Stimulated activated CD4-positive, alpha-beta T cell treated with anti-CD3 and anti-CD28 coated beads, Interleukin-1b, Interleukin-23, amount 100 ng/mL, for 4 hours (primary cell): ENCODE measurements at places on chromosomes 4 and X.

GRCh38 chr4:14853176-14853943 is 148.9 kb upstream of the CPEB2 start:
- no peak for DNase-seq

- DNase-seq, result no peak
Observed at GRCh38 chr4:23882976-23883531, 6.8 kb downstream of the PPARGC1A start.

- DNase-seq, result no peak
Observed at GRCh38 chrX:74346088-74346487, 42.1 kb downstream of the ZCCHC13 start.

DNA sequence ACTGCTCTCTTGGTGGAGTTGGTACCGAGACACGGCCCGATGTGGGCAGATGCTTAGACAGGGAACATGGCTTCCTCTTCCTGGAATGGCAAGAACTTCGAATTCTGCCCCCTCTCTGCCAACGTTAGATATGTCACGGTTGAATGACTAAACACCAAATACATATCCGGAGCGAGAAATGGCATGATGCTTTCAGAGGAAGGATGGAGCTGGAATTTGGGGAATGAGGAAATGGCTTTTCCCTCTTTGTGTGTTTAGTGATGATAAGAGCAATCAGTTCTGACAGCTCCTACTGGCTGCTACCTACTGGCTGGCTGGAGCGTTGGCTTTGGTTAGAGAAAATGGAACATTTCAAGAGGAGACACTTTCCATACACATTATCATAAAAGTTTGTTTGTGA is 140.0 kb downstream of the DHRSX start:
- no peak for DNase-seq

GRCh38 chr4:140777894-140778293 is 21.7 kb upstream of the TBC1D9 start:
- DNase-seq, result no peak

DNA sequence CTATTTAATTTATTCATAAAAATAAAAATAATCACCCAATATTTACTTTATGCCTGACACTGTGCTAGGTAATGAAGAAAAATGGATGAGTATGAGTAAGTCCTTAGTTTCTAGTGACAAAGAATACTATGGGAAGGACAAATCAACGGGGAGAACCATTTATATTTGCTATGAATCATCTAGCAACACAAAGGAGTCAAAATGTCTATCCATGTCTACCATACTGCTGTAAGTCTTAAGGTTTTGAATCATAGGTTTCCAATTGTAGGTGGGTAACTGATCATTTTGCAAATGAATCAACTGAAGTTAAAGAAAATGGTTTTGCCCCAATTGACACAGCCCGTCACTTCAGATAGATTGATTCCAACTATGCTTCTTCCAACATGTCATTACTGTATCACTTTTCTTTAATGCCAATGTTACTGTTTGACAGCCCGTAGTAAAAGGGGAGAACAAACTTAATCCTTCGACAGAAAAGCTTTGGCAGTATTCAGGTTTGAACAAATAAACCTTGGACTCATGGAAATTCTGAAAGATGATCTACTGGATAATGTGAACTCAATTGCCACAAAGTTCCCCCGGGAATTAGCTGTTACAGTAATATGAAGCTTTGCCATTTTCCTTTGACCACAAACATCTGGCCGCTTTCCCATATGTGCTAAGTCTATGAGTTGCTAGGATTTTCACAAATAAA is 3.2 kb downstream of the TDO2 start:
- DNase-seq, result no peak

GRCh38 chr4:48205107-48205506 is 64.5 kb downstream of the TEC start:
- no peak for DNase-seq

GRCh38 chrX:53595266-53595810 is 91.2 kb downstream of the HUWE1 start:
- DNase-seq, result no peak

DNA sequence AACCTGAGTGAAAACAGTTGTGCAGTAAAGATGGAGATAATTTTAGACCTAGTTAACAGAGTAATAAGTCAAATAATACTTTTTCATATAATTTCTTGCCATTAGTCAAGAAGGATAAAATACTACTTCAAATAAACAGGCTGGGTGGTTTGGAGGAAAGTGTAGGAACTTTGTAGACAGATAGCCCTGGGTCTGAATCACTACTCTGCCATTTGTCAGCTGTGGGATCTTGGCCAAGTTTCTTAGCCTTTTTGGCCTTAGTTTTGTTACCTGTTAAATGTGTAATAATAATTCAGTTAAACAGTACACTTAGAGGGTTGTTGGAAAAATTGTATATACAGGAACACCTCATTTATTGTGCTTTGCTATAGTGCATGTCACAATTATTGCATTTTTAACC is 163.7 kb downstream of the NPNT start:
- no peak for DNase-seq

GRCh38 chrX:69228732-69229131 is 63.5 kb upstream of the PJA1 start:
- DNase-seq, result no peak

DNA sequence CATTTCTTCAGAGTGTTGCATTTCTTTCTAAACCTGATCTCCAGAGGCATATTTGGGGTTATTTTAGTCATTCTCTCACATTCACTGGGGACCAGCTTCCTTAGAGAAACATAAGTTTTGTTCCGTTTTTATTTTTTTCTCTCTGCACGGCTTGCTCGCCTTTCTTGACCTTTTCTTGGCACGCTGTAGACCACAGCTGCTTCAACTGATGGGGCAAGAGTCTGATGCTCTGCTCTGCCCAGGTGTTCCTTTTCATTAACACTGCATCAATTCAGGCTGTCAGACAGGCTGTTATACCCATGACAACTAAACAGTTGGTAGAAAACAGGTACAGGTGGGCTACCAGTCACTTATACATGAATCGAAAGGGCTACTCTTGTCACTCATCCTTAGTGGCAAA is 682.2 kb upstream of the DIAPH2 start:
- DNase-seq, result no peak

DNA sequence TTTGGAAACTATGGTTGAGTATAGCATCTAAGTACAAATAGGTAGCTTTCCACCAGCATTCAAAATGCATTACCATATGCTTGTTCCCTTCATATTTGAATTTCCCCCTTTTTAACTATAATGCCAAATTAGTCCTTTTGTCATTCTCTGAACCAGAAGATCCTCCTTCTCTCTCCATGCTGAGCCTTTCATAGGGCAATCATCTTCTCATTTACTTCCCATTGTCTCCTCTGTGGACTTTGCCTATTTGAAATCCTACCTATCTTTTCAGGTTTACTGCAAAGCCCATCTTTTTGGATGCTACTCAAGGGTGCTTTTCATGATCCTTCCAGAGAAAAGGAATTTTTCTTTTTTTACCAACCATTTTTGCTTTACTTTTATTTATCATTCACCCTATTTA is 54.7 kb downstream of the DKK2 start:
- no peak for DNase-seq

DNA sequence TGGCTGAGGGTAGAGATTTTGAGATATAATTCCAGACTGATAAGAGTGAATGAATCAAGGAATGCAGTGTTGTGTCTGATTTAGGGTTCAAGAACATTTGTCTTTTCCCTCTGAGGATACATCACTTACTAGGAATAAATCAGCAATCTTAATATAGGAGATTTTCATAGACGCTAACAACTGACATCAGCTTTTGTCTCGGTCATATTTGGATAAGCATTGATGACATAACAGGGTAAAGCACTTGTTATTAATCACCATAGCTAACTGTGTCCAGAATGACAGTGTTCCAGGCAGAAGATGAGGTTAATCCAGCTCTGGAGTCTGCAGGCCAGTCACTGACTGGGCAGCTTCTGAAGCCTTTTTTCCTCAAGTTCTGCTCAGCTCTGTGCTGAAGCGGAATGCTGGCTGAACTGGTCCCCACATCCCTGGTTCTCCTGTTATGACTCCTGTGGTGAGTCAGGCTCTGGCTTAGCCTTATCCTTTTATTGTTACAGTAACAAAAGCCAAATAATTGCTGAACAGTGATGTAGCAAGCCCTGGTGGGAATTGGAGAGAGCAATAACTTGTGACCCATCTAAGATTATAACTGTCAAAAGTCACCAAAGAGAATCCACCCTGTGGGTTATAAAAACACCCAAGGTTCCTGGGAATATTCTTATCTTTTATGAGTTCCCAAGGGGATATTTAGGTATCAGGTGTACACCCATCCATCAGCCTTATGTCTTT is 41.8 kb downstream of the FNIP2 start:
- DNase-seq, result no peak

- DNase-seq, result no peak
Observed at GRCh38 chrX:136941396-136942337, 61.1 kb upstream of the RBMX start.

- no peak for DNase-seq
Observed at GRCh38 chrX:68889249-68889648, 60.4 kb downstream of the EFNB1 start.

- no peak for DNase-seq
Observed at GRCh38 chr4:130808492-130808891, 1712.5 kb downstream of the C4orf33 start.

- DNase-seq, result no peak
Observed at GRCh38 chr4:18082236-18082635, 60.7 kb upstream of the LCORL start.

GRCh38 chr4:81380437-81380836 is 91.3 kb downstream of the RASGEF1B start:
- DNase-seq, result no peak

DNA sequence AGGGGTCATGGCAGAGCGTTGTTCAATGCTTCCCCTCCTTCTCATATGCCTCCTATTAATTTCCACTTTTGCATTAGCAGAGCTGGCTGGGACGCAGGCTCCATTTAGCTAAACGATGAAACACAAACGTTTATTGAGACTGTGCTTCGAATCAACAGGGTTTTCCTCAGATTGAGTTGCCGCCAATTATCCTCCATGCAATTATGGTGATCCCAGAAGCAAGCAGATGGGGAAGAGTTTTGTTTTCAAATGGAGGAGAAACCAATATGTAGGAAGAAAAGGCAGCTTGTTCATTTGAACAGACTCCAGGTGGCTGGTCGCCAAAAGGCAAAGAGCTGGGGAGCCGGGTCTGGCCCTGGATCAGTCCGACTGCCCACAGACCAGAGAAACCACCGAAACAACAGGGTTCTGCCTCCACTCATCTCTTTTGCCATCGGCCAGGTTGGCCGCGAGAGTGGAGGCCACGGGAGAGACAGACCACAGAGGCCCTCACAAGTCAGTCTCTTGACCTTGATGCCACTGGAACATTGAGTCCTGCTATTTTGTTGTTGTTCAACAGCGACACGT is 184.8 kb downstream of the GBA3 start:
- DNase-seq, result no peak

GRCh38 chrX:150062292-150063137 is 124.2 kb upstream of the EOLA2 start:
- no peak for DNase-seq

DNA sequence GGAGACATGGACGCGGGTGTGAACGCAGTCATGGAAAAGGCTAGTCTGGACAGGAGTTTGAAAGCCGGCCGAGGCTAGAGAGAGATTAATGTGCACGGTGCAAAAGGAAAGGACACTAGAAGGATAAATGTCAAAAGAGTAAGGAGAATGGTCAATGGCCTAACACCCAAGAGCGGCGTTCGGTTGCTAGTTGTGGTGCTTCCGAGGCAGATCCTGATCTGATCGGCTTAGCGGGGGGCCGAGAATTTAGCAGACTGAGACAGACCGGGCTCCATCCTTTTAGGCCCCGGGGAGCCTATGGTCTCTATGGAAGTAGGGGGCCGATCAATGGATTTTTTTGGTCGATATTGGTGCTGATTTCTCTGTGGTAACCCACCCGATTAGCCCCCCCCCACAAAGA is 6.9 kb downstream of the GAGE10 start:
- DNase-seq, result no peak

DNA sequence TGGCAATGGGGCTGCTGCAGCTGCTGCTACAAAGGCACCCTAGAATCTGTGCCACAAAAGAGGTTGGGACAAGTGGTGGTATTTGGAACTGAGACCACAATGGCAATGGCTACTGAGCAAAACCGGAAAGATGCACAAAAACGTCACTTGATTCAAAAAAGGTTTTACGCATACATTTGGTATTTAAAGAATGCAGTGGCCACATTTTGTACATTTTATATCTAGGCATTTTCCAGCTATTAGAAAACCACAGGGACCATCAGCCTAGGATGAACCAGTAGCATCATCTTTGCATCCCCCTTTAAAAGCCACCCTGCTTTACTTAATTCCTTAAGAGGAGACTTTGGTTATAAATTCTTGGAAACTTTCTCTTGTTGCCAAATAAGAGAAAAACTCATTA is 104.8 kb upstream of the CXCL13 start:
- no peak for DNase-seq

DNA sequence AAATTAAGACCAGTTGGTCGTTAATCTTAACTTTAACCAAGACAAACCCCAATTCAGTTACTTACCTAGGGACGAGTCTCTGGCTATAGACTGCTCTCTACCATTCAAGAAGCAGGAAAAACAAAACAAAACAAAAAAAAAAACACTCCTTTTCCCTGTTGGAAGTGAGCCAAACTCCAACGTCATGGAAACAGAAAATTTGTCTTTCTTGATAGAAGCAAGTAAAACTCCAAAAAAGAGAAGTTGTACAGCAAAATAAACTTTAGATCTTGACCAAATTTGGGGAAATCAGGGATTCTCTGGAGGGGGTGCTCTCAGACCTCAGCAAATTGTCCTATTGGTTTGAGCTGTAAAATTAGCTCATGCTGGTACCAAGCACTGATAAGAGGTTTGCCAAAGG is 3.7 kb downstream of the CNGA1 start:
- DNase-seq, result no peak

DNA sequence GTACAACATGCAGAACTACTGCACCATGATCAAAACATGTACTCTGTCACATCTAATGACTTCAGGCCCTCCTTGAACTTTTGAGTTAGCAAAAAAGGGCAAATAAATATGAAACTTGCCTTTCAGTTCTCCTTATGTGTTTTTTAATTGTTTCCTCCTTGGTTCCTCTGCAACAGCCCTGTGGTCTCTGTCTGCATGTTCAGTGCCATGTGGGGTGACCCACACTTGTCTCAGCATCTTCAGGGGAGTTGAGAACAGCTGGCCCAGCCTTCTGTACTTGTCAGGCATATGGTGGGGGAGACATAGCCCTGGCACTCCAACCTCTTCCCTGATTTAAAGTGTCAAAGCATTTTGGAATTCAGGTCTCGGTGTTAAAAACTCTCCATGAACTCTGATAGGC is 188.0 kb upstream of the PGRMC2 start:
- no peak for DNase-seq

GRCh38 chrX:13716905-13717304 is 17.5 kb downstream of the TRAPPC2 start:
- no peak for DNase-seq

GRCh38 chrX:153623310-153624029 is 23.5 kb upstream of the DUSP9 start:
- no peak for DNase-seq

GRCh38 chrX:153933748-153934147 is 1.1 kb downstream of the NAA10 start:
- DNase-seq, result no peak

GRCh38 chrX:104137496-104137895 is 19.3 kb downstream of the SLC25A53 start:
- no peak for DNase-seq

- DNase-seq, result no peak
Observed at GRCh38 chr4:183909187-183909586, 4.1 kb downstream of the STOX2 start.
